Activated T-helper 1 cell treated with anti-CD3 and anti-CD28 coated beads, Interleukin-2, amount 50 U/mL, for 16 hours (primary cell): ENCODE measurements at places on chromosomes 3 and 15.
A peak's percentile ranks its signal among the peaks of the same experiment; 100 is the strongest.

- DNase-seq: no peak
These were observed 164.9 kb downstream of the THSD4 start for GRCh38 chr15:71280206-71280605.

DNA sequence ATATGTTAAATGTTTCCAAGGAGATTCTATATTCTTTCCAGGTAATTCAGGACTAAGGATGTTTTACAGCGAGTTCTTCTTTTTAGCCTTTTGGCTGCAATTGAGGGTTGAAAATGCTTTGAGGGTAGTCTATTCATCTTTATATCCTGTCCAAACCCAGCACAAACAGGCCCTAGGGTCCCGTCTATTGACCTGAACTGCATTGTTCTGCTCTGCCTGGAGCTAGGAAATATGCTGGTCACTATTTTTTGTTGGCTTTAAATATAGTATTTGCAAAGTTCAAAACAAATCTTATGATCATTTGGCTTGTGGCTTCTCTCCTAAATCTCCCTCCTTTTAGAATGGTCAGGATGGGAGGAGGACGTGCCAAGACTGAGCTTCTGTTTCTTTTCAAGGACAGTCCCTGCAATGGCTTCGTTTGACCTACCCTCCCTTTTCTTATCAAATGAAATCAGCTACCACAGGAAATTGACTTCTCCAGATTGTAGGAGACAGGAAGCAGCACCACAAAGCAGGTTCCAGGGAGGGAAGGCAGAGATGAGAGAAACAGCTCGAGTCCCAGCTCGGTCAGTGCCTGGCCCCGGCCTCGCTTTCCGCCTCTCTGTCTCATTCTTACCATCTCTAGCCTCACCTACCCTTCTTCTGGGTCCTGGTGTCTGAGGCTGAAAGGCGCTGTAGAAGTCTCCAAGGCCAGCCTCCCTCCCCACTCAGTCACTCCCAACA is 27.6 kb upstream of the NRROS start:
- no peak for DNase-seq

DNA sequence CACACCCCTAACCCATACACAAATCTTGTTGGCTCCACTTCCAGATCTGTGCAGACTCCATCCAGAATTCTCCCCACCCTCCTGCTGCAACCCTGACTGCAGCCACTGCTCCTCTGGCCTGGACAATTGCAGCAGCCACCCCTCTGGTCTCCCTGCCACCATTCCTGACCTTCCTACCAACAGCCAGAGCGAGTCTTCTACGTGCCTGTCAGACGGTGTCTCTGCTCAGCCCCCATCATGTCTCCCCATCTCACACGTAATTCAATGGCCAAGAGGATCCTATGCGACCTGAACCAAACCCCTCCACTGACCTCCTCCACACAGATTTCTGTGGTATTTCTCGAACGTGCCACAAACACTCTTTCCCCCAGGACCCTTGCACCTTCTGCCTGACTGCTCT is 103.3 kb downstream of the TPRA1 start:
- DNase-seq: no peak

- no peak for DNase-seq
These were observed 105.2 kb upstream of the BOC start for GRCh38 chr3:113105966-113106660.

- no peak for DNase-seq
These were observed 11.1 kb upstream of the TSPAN3 start for GRCh38 chr15:77081971-77082370.

- no peak for DNase-seq
These were observed 122.0 kb downstream of the MECOM start for GRCh38 chr3:169541528-169541927.

- no peak for DNase-seq
These were observed 54.3 kb upstream of the CCR4 start for GRCh38 chr3:32897001-32897601.

DNA sequence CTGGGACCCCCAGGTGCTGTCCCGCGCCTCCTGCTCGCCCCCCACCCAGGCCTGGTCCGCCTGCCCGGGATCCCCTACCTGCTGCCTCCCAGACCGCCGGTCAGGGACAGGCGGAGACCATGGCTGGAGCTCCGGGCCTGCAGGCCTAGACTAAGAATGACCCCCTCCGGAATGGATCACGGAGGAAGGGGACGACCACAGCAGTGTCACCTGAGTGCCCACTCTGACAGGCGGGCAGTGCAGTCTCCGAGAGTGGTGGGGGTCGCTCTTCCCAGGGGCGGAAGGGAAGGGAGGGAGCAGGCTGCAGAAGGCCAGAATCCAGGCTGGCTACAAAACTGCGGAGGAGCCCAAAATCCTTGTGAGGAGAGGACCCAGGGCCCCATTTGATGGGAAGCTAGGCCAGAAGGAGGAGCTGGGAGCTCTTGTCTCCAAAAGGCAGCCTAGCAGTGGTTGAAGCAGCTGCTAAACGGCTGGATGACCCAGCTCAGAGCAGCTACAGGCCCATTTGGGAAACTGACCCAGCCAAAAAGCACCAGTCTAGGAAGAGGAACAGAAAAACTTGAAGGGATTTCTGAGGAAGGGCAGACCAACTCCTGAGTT is 908 bp upstream of the RAB43 start:
- no peak for DNase-seq

GRCh38 chr3:14577897-14578296 is 37.8 kb upstream of the GRIP2 start:
- no peak for DNase-seq

GRCh38 chr3:127764841-127765362 is 57.4 kb downstream of the MGLL start:
- DNase-seq: no peak

- no peak for DNase-seq
These were observed 19.4 kb downstream of the TGFBR2 start for GRCh38 chr3:30625541-30626438.

- DNase-seq: no peak
These were observed 23.8 kb upstream of the ZNF148 start for GRCh38 chr3:125398952-125399351.

- no peak for DNase-seq
These were observed 47.6 kb downstream of the TXNRD3 start for GRCh38 chr3:126607214-126607908.

DNA sequence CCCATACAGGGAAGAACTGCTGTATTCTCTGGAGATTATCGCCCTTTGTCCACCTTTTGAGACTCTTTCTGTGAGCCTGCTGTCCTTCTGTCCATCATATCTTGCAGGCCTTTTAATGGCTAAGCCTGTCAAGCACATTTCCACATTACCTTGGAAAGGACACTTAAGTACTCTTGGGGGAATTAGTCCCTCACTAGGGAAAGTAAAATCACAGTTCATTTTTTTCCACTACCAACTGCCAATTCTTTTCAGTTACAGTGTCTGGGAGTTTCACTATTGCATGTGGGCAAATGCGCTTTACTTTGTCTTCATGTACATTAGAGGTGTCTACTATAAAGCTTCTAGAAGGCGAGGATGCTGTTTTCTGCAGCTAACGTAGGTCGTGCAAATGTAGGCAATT is 242.1 kb downstream of the NSUN3 start:
- DNase-seq: no peak

DNA sequence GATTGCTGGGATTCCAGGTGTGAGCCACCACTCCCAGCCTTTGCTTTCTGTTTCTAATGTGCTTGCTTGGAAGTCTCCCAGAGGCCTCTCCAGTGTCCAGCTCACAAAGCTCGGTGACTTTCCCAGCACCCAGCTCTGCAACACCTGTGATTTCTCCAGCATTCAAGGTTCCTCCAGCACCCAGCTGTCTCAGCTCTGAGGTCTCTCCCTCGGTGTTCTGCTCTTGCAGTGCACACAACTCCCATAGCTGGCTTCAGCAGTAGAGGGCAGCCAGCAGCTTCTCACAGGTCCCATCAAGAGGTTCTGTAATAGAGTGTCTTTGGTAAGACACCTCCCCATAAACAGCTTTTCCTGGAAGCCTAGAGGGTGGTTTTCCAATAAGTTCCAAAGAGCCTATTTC is 75.1 kb downstream of the GRM7 start:
- no peak for DNase-seq

- no peak for DNase-seq
These were observed 9.3 kb upstream of the SYNM start for GRCh38 chr15:99095626-99096025.

DNA sequence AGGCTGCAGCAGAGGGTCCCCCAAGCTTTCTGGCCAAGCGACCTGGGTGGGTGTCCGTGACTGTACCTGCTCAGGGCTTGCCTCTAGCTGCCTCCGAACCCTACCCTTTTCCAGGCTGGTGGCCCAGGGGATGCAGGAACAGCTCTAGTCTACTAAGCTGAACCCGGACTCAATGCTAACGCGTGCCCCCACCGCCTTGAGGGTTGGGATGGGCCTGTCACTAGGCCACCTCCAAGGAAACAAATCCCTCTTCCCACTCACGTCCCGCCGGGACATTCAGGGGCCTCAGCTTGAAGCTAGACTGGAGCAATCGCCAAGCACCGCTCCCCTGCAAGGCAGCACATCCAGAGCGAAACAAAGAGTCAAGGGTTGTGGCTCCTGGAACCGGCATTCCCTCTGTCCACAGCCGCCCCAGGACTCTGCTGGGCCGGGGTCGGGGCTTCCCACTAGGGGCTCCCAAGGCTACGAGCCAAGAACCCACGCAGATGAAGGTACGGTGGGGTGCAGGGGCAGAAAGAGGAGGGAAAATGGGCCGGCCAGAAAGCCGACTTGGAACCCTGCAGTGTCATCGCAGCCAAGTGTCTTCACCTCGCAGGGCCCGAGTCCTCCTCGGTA is 2.9 kb downstream of the FBXL22 start:
- no peak for DNase-seq

DNA sequence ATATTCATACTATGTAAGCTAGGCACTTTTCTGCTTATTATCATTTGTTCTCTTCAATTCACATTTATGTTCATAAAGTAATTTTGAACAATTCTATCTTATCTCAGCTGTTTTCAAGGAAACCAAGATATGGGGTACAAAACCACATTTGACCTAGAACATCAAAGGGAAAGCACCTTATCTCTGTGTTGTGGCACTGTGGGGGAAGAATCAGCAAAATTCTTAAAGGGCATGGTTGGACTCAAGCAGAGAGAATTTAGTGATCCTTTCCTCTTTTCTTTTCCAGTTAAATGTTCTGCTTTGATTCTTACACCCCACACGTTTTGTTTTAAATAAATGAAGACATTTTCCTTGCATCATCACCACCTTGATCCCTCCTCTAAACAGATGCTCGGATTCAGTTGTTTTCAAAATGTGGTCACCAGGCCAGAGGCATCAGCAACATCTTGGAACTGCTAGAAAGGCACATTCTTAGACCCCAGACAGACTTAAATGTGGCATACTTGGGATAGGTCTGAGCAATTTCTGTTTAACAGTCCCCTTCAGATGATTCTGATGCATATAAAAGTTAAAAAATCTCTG is 128.4 kb upstream of the TP63 start:
- no peak for DNase-seq

- no peak for DNase-seq
These were observed 19.5 kb upstream of the COMMD2 start for GRCh38 chr3:149771652-149772271.

- DNase-seq: no peak
These were observed 1.4 kb downstream of the FEZF2 start for GRCh38 chr3:62371720-62372591.

DNA sequence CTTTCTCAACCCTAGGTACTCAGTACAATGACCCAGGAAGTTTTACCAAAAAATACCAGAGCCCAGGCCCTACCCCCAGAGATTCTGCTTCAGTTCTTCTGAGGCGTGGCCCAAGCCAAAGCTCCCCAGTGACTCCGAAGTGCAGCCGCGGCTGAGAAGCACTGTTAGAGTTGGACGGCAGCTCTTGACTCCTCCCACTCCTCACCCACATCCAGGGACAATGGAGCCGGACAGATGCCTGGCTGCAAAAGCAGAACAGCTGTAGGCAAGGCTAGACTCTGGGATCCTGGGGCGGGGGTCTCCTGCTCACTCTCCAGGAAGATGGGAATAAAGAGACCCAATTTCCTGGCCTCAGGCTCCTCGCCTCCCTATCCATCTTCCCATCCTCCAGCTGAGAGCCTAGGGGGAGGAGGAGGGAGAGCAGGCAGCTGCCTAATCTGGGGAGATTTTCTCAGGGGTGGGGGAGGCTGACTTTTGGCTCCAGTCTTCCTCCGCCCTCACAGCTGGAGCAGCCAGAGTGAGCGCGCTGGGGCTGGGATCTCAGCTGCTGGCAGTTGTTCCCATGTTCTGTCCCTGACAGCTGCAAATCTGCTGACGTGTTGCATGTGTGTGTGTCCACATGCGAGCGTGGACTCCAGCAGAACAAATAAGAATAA is 223.8 kb downstream of the OPA1 start:
- DNase-seq: no peak

- no peak for DNase-seq
These were observed 12.2 kb upstream of the HES1 start for GRCh38 chr3:194123726-194124125.

DNA sequence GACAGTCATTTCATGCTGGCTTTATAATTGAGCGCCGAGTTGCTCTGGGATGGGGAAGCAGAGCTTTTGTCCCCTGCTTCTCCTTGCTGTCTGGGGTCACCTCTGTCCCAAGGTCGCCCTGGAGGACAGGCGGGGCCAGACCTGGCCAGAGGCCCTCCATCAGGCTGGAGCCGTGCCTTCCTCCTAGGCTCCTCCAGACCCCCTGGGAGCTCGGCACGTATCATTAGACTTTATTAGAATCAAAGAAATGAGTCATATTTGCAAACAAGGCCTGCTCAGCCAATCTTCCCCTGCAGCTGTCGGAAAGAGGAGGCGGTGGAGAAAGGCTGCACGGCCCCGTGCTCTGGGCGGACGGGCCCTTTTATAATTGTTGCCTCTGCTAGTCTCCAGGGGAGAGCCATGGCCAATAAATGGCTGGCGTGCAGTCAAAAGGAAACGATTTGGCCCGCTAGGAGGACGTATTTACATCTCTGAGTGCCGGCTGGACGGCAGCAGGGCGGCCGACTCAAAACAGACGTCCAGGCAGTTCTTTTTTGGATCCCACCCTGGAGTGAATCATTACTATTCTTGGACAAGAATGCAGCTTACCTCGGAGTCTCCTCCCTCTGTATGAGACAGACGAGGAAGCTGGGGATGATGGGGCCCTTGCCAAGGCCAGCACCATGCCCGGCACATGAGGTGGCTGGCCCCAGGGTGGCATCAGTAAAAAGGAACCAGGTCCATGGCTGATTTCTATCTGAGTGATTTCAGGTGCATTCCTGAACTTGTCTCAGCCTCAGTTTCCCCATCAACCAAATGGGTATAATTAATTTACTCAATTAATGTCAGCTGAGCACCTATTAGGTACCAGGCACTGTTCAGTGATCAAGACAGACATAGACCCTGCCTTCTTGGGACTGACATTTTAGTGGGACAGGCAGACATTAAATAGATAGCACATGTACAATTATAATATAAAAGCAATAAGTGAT is 50.6 kb downstream of the SLC6A6 start:
- DNase-seq: no peak

DNA sequence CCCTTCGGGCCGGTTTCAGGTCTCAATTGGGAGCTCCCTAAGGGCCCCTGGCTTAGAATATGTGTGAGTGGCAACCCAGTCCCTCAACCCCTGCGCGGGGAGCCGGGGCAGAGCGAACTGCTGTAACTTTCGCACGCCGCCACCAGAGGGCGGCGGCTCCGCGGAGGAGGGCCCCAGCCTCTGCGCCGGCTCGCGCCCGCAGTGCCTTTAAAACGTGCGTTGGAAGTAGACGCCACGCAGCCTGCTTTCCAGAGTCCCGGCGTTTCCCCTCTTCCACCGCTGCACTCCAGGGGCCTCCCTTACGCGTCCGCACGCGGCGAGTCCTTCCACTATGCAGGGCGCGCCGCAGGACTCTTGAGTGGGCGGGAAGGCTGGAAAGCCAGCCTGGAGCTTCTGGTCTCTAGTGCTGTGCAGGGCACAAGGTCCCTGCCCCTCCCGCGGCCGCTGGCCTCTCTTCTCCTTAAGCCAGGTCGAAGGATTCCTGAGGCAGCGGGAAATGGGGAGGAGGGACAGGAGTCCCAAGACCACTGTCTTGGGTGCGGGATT is 23.7 kb upstream of the RNU6-1 start:
- peak; percentile 40 for DNase-seq

GRCh38 chr3:131361464-131362421 is 19.8 kb upstream of the NUDT16 start:
- no peak for DNase-seq
